ENCODE measurements at places on chromosomes 4 and X.

DNA sequence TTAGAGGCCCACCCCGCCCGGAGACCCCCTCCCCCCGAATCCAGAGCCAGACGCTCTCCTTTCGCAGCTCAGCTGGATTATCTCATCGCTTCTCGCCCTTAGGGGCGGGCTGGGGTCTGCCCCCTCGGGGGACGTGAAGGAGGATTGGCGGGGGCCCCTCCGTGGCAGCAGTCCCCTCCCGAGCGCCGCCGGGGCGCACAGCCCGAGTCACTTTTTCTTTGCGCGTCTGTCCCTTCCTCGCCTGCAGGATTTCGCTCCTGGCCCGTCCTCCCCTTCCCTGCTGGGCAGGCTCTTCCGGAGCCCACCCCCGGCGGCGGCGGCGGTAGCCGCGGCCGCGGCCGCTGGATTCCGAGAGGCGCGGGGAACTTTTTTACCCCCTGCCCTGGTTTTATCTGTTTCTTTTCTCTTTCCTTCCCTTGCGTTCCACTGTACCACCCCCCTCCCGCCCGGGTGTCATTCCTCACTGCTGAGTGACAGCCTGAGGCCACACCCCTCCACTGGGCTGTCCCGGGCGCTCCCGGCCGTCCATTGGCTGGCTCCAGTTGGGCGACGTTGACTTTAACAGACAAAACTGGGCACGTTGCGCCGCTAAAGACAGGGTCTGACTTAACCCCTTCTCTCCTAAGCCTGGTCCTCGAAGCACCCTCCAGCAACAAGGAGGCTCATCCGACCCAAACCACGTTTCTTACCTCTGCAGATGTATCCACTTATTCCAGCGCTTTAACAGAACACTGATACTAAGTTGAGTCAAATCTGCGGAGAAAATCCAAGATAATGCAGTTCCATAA, 492 bp upstream of the NKX3-2 start:
- no peaks in the 10 kb centered on the region for H3K36me3 ChIP-seq
- no peak for DNase-seq
- H3K27ac ChIP-seq, result no peak overlapping the region
- H3K4me1 ChIP-seq, result peaks cover 47% of the 10 kb centered on the region

DNA sequence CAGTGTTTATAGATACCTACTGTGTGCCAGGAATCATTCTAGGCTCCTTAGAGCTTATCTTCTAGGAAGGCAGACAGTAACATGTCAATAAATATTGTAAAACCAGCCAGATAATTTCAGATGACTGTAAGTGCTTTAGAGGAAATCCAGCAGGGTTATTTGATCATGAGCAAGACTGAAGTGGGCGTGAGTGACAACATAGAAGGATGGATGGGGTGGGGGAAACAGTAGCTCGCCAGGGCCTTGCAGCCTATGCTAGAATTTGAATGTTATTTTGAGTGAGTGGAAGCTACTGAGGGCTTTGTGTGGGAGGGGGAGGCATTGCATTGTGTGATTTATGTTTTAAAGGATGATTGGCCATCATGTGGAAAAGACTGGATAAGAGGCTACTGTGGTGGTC, 6.7 kb downstream of the SRD5A3 start:
- DNase-seq, result no peak
- H3K27me3 ChIP-seq, result no peaks in the 10 kb centered on the region
- peaks cover 72% of the 10 kb centered on the region for H3K4me1 ChIP-seq
- H3K4me3 ChIP-seq, result no peak overlapping the region
- no peaks in the 10 kb centered on the region for H3K36me3 ChIP-seq

DNA sequence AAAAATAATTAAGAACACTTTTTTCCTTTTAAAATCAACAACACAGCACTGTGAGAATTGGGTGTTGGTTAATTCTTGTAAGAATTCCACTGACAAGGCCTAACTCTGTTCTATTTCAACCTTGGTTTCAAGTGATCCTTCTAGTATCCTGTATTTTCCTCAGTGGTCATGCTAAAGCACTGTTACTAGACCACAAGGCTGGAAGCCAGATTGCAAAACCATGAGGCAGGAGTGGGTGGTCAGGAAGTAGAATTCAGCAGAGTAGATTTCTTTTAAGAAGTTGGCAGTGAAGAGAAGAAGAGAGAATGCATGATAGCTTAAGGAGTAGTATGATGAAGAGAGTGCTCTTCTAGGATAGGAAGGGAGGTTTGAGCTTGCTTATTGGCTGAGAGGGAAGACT, 71.6 kb upstream of the LEF1 start:
- no peaks in the 10 kb centered on the region for H3K36me3 ChIP-seq
- no peak overlapping the region for H3K27ac ChIP-seq

DNA sequence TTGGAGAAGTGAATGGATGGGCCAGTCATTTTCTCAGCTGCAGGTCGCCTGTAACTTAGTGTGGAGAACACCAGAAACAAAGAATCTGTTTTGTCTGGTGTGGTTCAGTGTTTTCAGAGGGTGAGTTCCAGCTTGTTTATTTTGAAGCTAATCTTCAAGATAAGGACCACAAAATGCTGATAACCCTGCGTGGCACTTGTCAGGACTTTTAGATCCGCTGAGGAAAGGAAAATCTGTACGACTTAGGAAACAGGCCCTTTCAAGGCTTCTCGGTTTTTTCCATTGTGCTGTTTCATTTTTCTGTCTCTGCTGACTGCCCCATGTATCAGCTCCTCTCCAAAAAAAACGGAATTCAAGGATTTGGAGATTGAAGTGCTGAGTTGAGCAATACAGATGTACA, 8.7 kb upstream of the ANAPC4 start:
- DNase-seq, result no peak
- H3K36me3 ChIP-seq, result peaks cover 4% of the 10 kb centered on the region
- H3K4me1 ChIP-seq, result no peaks in the 10 kb centered on the region

GRCh38 chr4:76581077-76581962, 146.3 kb downstream of the SHROOM3 start:
- H3K27me3 ChIP-seq, result no peaks in the 10 kb centered on the region
- H3K4me1 ChIP-seq, result no peaks in the 10 kb centered on the region
- H3K36me3 ChIP-seq, result no peaks in the 10 kb centered on the region
- no peak overlapping the region for H3K4me3 ChIP-seq
- DNase-seq, result no peak
- H3K27ac ChIP-seq, result no peak overlapping the region

- no peaks in the 10 kb centered on the region for H3K4me1 ChIP-seq
- H3K27me3 ChIP-seq, result no peaks in the 10 kb centered on the region
- DNase-seq, result no peak
- H3K36me3 ChIP-seq, result peaks cover 57% of the 10 kb centered on the region
- H3K27ac ChIP-seq, result no peak overlapping the region
- no peak overlapping the region for H3K4me3 ChIP-seq
Measured at GRCh38 chr4:165077034-165077578, 23.4 kb downstream of the TRIM75 start.

Measured in esophagus squamous epithelium (tissue), 5 donors.